ENCODE measurements at places on chromosomes 6 and 20.
A peak's percentile ranks its signal among the peaks of the same experiment; 100 is the strongest.

DNA sequence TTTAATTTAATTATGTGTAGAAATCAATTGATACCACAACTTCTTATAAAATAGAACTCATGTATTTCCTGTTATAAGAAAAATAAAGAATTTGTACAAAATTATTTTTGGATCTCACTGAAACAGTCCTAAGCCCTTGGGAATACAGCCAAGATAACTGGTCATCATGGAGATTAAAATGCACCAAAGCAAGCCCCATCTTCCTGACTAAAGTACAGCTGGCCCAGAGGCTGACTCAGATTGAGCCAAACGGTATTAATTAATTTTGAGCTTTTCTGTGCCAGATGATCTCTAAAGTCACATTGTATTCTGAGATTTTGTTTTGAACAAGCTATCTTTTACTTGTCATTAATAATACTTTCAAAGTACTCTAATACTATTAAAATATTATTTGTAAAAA lies 978.5 kb downstream of the TBC1D32 start:
- DNase-seq = no peak

GRCh38 chr20:1229541-1229940 lies 3.7 kb downstream of the RAD21L1 start:
- DNase-seq = no peak

DNA sequence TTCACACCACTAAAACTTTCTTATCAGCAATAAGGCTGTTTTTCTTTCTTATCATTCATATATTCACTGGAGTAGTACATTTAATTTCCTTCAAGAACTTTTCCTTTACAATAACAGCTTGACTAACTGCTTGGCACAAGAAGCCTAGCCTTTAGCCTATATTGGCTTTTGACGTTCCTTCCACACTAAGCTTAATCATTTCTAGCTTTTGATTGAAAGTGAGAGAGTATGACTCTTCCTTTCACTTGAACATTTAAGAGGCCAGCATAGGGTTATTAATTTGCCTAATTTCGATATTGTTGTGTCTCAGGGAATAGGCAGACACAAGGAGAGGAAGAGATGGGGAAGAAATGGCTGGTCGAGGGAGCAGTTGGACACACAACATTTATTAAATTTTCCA lies 23.6 kb downstream of the THEMIS start:
- DNase-seq = no peak

DNA sequence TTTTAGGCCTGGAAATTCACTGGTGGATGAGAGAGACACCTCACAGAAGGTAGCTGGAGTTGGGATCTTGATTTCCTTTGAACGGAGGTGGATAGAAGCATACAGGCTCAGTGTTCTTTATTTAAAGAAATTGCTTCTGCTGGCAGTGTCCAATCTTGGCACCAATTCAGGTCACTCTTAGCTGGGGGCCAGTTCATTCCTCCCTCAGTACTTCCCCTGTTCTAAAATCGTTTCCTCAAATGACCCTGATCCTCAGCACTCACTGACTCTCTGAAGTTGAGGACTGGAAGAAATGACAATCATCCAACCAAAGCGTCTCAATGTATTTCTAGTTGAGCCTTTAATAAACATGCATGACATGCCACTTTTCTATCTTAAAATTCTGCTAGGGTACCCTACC lies 472.5 kb upstream of the BTBD3 start:
- no peak for DNase-seq

- no peak for DNase-seq
Measured at GRCh38 chr20:53972179-53972578, 98.2 kb downstream of the BCAS1 start.

DNA sequence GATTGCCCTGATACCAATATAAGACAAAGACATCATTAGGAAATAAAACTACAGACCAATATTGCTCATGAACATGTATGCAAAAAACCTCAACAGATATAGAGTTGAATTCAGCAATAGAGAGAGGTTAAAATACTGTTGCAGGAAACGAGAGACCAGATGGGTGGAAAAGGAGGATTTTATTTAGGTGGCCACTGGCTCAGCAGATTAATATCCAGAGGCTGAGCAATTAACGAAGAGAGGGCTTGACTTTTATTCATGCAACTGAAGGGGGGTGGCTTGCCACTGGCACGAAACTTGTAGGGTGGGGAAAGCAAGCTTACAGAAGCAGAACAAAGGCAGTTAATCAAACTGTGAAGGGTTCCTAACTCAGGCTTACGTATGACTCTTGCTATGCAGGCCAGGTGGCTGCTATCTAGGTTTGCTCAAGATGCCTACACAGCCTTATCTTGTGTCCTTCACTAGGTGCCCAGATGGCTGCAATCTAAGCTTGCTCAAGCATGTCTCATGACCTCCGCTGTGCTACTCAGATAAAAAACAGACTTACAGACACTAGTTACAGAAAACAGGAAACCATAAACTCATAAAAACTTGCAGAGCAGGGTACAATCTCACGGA lies 126.4 kb downstream of the MMUT start:
- peak; percentile 70 for DNase-seq

GRCh38 chr6:140001005-140001404 lies 626.6 kb upstream of the CITED2 start:
- no peak for DNase-seq

- no peak for DNase-seq
Measured at GRCh38 chr6:111150577-111150976, 63.3 kb downstream of the SLC16A10 start.

GRCh38 chr20:37081717-37082289 lies 14.0 kb downstream of the RBL1 start:
- DNase-seq = peak; percentile 15

DNA sequence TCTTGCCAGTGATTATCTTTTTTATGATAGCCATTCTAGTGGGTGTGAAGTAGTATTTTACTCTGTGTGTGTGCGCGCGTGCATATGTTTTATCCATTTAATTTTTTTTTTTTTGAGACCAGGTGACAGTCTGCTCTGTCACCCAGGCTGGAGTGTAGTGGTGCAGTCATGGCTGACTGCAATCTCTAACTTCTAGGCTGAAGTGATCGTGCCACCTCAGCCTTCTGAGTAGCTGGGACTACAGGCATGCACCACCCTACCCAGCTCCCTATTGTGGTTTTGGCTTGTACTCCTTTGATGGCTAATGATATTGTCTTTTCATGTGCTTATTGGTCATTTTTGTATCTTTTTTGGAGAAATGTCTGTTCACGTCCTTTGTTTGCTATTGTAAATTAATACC lies 33.3 kb downstream of the ITCH start:
- no peak for DNase-seq

DNA sequence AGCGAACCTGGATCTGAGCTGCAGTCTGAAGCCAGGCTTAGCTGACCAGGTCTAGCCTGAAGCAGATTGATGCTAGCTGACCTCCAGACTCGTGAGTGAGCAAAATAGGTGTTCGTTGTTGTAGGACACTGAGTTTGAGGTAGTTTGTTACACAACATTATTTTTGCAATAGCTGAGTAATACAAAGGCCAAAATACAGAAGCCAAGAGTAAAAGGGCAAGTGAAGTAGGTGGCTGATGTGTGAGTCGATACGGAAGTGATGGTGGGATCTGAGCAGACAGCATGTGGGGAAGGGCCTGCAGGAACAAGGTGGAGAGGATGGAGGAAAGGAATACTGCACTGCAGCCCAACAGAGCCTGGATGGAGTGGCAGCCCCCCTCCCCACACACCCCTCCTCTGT lies 8.5 kb upstream of the SPATS1 start:
- no peak for DNase-seq

GRCh38 chr20:13402171-13402760 lies 181.2 kb downstream of the ISM1 start:
- no peak for DNase-seq
